ENCODE measurements at places on chromosomes 7 and 10.
A peak's percentile ranks its signal among the peaks of the same experiment; 100 is the strongest.

GRCh38 chr7:30658479-30659074, 23.7 kb downstream of the CRHR2 start:
- DNase-seq: no peak

- no peak for DNase-seq
Observed at GRCh38 chr10:73914036-73914435, 3.1 kb downstream of the PLAU start.

DNA sequence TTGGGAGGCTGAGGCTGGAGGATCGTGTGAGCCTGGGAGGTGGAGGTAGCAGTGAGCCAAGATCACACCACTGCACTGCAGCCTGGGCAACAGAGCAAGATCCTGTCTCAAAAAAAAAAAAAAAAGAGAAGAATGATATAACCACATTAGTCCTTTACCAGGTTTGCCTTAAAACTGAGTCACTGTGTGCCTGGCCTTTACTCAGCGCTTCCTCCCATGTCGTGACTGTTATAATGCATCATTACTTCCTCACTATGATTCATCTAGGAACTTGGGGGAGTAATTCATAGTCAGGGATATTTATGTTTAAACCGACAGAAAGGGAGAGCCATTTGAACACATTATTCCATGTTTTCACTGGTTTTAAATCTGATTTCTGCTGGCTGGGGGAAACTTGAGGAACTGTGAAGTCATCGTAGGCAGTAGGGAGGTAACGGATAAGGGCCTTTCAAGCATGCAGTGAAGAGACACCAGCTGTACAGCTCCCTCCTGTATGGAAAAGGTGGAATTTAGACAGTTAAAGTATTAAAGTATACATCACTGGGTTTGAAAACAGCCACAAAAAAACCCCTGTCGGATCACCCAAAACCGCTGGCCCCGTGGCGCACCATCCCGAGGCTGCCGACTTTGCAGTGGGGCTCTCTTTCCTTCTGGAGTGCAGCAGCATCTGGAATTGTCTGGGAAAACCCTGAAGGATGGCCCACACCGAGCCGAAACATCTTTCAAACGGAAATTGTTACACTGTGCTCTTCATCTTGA, 119.8 kb downstream of the NKX6-2 start:
- no peak for DNase-seq

- DNase-seq: no peak
Observed at GRCh38 chr10:51862149-51862548, 162.8 kb upstream of the CSTF2T start.

DNA sequence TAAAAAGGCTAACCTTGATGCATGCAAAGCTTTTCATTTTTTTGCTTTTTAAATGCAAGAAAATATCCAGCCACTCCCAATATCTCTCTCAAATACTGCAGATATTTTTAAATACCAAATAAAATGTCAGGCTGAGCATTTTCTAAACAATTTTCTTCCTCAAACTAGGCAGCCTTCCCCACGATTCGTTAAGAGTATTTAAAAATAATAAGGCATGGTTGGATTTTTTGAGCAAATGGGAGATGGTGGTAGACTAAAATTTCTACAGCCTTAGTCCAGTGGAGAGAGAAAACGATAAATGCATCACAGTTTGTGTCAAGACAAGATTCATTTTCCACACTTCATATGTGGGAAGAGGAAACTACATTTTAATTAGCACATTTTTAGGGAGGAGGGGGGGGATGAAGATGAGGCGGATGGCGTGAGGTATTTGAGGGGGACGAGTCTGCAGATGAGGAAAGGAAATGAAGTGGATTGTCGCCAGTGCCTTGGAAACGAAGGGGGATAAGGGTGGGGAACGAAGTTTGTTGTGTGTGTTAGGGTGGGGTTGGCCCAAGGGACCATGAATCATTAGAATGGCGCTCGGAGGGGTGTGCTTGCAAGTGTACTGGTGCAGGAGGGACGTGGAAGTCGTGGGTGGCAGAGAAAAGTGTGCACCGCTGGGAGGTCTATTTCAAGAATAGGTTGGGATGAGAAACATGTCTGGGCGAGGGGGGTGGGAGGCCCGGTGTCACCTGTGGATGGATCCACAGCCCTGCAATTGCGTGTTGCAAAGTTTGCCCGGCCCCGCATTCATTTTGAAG, 1.2 kb upstream of the ADD3 start:
- peak; percentile 49 for DNase-seq

- no peak for DNase-seq
Observed at GRCh38 chr10:4383651-4384098, 442.3 kb upstream of the AKR1E2 start.

DNA sequence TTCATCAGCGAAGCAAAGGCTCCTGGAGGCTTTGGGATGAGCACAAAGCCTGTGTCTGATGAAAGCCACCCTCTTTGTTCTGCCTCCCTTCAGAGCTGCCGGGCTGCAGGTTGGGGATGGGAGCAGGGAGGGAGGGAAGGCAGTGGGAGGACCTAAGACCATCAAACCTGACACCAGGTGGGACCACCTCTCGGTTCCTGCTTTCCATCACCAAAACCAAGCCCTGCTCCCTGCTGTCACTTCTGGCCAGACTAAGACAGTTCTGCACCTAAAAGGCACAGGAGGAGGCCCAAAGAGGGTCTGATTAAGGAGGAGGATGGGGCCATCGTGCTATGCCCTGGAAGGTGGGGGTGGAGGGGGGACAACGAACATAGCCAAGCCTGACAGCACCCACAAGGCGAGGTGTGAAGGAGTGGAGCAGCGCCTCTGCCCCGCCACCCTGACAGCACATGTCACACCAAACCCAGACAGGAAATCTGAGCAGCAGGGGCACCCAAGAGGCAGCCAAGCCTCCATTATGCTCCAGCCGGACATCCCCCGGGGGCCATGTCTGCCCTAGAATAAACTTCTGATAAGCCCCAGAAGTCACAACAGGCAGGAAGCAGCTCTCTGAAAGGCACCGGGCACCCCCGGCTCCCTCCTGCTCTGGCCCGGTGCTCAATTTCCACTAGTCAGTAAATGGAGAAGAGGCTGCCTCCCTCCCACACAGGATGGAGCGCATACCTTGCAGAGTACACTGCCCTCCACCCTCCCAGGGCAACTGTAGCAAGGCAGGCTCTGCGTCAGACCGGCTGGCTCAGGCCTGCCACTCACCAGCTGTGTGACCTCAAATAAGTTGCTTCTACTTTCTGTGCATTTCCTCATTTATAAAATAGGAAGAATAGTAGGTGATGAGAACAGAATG, 48.9 kb downstream of the DLG5 start:
- DNase-seq: no peak

DNA sequence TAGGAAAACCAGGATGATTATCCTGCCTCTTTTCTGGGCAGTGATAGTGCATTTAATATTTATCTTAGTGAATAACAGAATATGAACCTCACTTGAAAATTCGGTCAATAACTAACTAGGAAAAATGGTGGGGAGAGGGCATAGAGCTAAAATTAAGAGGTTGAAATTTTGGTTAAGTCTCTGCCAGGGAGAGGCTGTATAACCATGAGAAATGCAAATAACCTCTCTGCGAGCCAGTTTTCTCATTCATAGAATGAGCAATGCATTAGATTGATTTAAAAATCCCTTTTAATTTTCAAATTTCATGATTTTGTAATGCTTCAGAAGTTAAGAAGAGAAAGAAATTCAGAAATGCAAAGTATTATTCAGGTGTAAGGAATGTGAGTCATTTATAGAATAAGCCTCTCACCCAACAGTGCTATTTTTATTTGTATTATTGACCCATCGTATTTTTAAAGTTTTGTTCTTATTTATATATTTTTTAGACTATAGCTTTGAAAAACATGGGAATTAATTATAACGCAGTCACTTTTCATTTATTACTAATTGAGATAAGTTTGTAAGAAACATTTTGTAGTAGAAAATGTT, 104.7 kb downstream of the PHF14 start:
- no peak for DNase-seq

DNA sequence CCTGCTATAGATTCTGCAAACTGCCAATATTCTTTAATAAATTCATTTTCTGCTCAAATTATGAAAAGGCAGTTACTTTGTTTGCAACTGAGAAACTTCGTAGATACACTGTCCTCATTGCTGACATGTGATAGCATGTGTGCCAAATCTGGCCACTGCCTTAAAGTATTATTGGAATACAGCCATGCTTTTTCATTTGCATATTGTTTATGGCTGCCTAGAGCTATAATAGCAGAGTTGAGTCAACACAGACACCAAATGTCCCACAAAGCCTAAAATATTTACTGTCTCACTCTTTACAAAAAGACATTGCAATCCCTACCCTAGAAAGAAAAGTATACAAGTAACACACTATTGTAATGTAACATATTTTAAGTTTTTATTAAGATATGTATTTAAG, 647.4 kb downstream of the XPNPEP1 start:
- no peak for DNase-seq

DNA sequence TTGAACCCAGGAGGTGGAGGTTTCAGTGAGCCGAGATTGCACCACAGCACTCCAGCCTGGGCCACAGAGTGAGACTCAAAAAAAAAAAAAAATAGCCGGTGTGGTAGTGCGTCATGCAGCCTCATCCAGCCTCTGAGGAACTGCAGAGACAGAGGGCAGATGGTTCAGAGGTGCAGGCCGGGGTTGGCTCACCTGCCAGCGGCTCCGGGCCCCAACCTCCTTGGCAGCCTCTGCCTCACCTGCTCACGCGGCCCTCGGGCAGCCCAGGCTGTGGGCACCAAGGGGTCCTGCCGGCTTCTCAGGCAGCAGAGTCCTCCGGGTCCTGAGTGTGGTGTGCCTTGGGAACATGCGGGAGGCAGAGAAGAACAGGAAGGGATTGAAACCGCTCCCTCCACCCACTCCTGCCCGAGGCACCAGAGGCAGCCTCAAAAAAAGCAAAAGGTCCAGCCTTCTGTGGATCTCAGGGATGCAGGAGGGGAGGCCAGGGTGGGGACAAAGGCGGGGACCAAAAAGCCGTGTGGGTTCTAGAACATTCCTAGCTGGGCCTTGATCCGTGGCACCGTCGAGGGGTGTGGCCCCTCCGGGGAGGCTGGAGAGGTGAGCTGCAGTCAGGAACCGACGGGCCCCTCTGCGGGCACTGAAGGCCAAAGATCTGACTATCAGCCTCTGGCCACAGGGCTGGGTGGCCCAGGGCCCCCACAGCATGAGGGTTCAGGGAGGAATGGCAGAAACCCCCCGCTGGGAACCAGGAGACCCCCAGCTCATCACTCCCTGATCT, 55.4 kb upstream of the DNAJB6 start:
- DNase-seq: no peak

- DNase-seq: no peak
Observed at GRCh38 chr10:120949609-120950031, 98.5 kb downstream of the WDR11 start.

GRCh38 chr10:101441541-101442455, 87.8 kb downstream of the BTRC start:
- DNase-seq: no peak

GRCh38 chr7:20316706-20317105, 14.0 kb upstream of the ITGB8 start:
- DNase-seq: no peak

- DNase-seq: no peak
Observed at GRCh38 chr7:159034988-159035387, 109.7 kb downstream of the VIPR2 start.

GRCh38 chr10:126704649-126705048, 34.2 kb upstream of the C10orf90 start:
- DNase-seq: no peak

DNA sequence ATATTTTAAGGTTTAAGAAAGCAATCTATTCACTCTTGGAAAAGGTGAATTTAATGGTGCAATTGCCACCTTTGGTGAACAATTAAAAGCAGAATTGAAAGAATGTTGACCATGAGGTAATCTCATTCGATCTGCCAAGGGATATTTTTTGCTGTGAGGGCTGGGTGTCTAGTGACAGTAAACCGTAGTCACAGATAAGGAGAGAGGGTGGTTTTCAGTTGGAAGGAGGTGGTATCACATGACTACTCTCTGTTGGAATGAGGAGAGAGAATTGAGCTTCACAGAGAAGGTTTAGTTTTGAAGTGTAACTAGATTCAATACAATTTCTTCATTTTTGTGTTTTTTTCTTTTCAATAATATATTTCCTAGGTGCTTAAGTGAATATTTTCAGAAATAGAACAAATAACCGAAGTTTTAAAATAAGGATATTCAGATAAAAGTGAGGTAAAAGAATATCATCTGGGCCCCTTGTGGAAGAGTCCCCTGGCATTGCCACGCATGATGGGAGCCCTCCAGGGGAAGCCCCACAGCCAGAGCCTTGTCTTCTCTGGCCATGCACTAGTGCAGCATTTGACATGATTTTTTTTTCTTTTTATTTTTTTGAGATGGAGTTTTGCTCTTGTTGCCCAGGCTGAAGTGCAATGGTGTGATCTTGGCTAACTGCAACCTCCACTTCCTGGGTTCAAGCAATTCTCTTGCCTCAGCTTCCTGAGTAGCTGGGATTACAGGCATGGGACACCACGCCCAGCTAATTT, 73.4 kb downstream of the GPR141 start:
- DNase-seq: no peak

DNA sequence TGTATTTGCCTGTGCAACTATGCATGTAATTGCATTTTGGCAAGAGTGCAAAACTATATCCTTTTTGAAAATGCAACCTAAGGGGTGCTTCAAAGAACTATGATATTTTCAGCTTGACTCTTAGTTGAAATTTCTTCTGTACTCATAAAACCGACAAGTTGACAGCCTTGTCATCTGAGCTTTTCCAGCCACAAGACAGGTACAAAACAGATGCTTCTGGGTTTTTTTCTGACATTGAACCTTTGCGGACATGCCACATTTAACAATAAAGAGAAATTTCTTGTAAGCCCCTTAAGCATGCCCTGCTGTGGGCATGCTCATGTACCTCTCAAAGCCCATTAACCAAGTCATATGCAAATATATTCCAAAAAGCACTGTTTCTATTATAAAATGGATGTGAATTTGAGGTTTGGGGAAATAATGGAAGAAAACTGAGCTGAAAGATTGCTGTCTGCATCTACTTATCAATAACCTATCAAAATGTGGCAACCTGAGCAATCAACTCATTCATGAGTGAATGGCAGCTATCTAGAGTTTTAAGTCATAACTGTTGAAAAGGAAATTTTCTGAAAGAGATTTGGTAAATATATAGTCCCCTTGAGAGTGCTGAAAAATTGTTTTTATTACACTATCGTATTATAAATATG, 1117.0 kb upstream of the LRRTM3 start:
- DNase-seq: no peak

- no peak for DNase-seq
Observed at GRCh38 chr7:1889556-1890181, 219.6 kb downstream of the ELFN1 start.

- no peak for DNase-seq
Observed at GRCh38 chr10:96955794-96956193, 123.7 kb downstream of the LCOR start.

- DNase-seq: peak; percentile 93
Observed at GRCh38 chr10:68406815-68407548, at the start of gene RUFY2. TSS of gene RUFY2 (minus strand) at chr10:68407277. CDS start at chr10:68407189, 88 bp downstream.

GRCh38 chr7:106999023-106999422, 45.5 kb upstream of the PRKAR2B start:
- DNase-seq: no peak

- DNase-seq: no peak
Observed at GRCh38 chr10:70437721-70438120, 3.8 kb downstream of the NODAL start.

- no peak for DNase-seq
Observed at GRCh38 chr7:24135003-24135817, 148.8 kb upstream of the NPY start.

GRCh38 chr7:80403686-80404241, 108.1 kb downstream of the GNAT3 start:
- DNase-seq: no peak

All from posterior cingulate gyrus (tissue), 11 donors.